NCI-H774 (cell line): ENCODE measurements at places on chromosomes 7 and 10.

DNA sequence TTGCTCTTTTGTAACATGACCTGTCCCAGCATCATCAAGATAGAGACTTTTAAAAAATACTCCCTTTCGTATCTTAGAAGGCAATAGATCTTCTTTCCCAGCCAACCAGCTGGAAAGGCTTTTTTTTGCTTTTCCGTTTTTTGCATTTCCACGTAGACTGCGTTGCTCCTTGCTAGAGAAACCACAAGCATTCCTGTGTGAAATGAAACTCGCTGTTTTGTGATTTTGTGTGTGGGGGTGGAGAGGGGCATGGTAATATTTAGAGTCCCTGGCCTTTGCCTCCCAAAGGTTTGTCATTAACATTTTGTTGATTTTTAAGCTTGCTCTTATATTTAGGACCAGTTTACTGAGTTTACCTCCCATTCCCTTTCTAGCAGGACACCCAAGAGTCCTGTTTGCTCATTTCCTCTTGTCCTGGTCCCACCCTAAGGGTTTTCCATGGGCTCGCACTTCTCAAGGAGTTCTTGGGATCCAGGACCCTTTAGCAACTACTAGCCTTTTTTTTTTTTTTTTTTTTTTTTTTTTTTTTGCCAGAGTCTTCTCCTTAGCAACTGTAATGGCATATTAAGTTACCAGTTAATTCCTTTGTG lies 243.6 kb downstream of the BICC1 start:
- no peak for DNase-seq

GRCh38 chr10:119112056-119112455 lies 8.1 kb downstream of the DENND10 start:
- DNase-seq, result no peak

GRCh38 chr7:14021069-14021468 lies 31.6 kb upstream of the ETV1 start:
- no peak for DNase-seq

- no peak for DNase-seq
These were observed 81.3 kb downstream of the VWDE start for GRCh38 chr7:12322284-12322902.

- DNase-seq, result no peak
These were observed 242.0 kb downstream of the AUTS2 start for GRCh38 chr7:69840248-69840647.

DNA sequence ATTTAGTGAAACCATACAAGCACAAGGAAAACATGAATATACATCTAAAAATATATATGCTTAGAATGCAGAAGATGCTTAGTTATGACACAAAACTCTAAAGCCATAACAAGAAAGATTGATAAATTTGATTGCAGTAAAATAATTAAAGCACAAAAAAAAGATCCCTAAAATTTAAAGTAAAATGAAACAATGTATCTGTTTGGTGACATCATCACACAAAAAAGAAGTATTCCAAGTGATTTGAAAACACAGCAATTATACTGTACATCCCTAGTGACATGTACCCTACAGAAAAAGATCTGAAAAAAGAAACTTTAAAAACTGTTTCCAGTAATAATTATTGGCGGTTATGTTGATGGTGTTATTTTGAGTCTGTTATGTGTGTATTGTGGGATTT lies 37.7 kb downstream of the PHYHIPL start:
- DNase-seq, result no peak

DNA sequence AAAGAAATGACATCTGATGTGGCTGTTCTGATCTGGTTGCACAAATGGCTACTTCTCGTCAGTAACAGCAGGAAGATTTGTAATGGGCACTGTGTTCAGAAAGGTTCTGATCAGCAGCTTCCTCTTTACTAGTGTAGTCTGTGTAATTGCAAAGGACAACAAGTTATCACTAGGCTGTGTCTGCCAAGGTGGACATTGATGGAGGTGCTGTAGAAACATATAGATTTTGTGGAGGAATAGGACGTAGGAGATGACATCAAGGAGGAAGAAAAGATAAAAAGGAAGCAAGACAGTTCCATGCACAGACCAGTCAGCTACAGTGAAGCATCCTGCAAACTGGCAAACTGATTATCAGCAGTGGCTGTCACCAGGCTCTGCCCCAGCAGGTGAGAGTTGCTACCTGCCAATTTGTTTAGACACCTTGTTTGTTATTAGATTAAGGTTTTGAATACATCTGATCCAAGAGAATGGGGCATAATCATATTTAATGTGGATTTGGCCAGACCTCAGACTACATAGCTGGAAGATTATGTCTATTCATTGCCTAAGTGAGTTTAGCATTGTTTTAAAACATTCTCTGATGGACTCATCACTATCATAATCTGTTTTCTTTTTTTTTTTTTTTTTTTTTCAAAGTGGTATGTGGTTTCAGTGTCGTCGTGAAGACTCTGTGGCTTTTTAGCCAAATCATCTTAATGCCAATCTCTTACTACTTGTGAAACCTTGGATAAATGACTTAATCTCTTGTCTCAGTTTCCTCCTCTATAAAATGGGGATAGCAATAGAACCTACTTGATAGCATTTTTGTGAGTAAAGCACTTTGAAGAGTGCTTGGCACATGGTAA lies 417.9 kb upstream of the LRGUK start:
- DNase-seq, result no peak

GRCh38 chr7:81161451-81162075 lies 242.7 kb upstream of the SEMA3C start:
- DNase-seq, result no peak

DNA sequence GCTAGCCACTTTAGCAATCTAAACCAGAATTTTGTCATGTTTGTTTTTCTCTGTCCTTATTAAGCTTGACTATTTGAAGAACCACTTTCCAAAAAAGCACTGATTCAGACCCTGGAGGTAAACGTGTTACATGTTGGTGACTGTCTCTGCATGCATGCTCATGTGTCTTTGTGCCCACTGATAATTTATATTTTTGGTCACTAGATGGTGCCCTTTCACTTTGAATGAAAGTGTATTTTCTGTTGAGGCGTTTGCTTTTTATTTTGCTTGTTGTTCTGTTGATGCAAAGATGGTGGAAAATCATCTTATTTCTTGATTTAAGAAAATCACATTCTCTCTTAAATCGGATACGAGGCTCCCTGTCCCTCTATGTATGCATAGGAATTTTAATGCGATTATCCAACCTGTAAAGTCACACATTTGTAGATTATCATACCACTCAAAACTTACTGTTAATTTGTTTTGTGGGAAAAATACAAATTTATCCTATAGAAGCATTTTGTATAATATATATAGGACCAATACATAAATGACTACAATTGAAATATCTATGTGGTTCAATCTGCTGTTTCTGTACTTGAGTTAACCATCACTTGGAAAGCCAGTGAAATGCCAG lies 269.3 kb downstream of the BICC1 start:
- peak; percentile 29 for DNase-seq

- DNase-seq, result no peak
These were observed 8.2 kb upstream of the STARD3NL start for GRCh38 chr7:38169847-38170246.

DNA sequence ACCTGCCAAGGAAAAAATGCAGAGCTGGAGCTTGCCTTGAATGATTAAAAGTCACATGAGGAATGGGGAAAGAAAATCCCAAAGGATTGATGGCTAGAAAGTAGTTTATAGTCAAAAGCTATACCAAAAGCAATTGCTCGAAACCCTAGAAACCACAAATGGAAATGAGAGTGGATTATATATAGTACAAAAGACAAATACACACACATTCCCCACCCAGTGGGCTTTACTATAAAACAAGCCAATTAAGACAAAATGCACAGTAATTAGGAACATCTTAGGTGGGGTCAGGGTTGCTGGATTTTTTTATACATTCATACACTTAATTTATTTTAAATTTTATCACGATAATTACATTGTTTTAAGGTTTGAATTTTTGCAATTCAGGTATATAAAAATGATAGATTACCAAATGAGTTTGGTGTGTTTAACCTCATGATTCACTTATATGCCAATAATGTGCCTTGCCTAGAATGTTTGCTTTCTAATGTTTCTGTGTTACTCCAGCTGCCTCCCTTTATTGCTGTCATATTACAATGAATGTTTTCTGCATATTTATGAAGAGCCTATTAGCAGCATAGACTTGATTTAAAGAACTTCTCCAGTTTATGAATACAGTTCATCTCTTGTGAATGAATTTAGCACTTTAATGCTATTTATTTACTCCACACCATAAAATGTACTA lies 421.3 kb downstream of the EXOC4 start:
- no peak for DNase-seq

DNA sequence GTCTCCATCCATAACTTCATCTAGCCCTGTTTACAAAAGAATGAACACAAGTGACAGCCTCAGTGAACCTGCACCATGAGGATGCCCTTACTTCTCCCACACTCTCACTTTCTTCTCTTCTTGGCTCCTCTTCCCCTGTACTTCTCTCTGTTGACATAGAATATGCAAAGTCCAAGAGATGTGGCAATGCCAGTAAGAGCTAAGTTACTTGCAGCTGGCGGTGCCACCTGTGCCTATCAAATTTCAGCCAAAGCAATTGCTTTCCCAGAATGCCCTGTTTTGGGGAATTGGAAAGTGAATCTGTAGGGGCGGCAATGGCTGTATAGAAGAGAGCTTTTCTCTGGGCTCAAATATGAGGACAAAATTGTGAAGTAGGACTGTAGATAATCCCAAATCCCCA lies 557.8 kb downstream of the AUTS2 start:
- DNase-seq, result no peak

GRCh38 chr10:113128450-113129070 lies 178.5 kb downstream of the TCF7L2 start:
- DNase-seq, result no peak

GRCh38 chr10:77926566-77927401 lies at the start of gene DLG5:
DLG5 (minus strand) TSS chr10:77926755; CDS start chr10:77926520, 235 bp downstream.
- peak; percentile 13 for DNase-seq

DNA sequence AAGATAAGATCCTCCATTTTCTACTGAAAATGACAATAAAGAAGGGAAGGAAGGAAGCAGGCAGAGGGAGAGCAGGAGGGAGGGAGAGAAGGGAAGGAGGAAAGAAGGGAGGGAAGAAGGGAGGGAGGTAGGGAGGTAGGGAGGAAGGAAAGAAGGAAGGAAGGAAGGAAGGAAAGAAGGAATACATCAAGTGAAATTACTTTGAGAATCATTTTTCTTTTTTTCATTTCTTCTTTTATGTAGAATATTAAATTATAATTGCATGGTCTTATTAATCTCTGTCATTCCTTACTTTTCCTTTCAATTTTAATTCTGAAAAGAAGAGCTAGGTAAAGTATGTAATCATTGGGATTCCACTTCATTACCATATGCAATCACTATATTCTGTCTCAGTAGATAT lies 97.8 kb downstream of the PLXDC2 start:
- no peak for DNase-seq

DNA sequence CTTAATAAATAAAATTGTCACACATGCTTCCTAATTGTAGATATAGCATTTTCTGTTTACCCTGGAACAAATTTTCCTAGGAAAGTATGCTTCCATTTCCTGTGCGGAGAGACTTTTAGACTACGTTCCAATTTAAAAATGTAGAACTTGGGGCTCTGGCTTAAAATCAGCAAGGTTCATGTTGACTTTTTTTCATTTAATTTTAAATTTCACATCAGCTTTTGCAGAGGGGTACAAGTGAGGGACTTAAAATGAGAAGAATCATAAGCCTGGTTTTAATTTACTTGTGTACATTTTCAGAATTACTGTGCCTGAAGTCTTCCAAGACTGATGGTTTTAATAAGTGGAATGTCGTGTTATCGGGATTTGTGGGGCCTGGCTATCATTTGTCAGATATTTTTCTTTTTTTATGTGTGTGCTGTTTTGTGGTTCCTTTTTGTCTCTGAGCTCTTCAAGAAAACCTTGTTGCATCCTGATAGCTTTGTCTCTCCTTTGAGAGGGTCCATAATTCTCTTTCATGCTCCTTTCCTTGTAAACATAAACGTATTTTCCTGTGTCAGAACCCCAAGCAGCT lies 8.8 kb upstream of the ATRNL1 start:
- DNase-seq, result no peak

GRCh38 chr7:82674268-82674667 lies 230.7 kb upstream of the CACNA2D1 start:
- no peak for DNase-seq

- no peak for DNase-seq
These were observed 268.0 kb downstream of the DYNC1I1 start for GRCh38 chr7:96040250-96040772.

GRCh38 chr10:78191301-78191700 lies 157.6 kb downstream of the RPS24 start:
- no peak for DNase-seq
